ENCODE measurements at places on chromosomes 16 and 17.

DNA sequence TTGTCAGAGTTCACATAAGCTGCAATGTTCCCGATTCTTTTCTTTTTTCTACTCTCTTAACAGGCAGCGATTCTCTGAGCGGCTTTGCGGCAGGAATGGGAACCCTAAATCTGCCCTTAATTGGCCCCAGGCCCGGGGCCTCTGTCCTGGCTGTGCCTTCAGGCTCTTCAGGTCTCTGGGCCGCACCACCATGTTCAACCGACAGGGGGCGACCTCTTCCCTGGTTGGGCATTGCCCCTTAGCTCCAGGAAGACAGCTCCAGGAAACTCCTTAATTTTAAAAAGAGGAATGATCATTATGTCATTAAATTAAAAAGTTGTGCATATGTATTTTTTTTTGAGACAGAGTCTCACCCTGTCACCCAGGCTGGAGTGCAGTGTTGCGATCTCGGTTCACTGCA is 20.3 kb downstream of the CACNG5 start:
- DNase-seq, result no peak

- no peak for DNase-seq
These were observed 69.3 kb downstream of the IRF8 start for GRCh38 chr16:85968041-85968920.

DNA sequence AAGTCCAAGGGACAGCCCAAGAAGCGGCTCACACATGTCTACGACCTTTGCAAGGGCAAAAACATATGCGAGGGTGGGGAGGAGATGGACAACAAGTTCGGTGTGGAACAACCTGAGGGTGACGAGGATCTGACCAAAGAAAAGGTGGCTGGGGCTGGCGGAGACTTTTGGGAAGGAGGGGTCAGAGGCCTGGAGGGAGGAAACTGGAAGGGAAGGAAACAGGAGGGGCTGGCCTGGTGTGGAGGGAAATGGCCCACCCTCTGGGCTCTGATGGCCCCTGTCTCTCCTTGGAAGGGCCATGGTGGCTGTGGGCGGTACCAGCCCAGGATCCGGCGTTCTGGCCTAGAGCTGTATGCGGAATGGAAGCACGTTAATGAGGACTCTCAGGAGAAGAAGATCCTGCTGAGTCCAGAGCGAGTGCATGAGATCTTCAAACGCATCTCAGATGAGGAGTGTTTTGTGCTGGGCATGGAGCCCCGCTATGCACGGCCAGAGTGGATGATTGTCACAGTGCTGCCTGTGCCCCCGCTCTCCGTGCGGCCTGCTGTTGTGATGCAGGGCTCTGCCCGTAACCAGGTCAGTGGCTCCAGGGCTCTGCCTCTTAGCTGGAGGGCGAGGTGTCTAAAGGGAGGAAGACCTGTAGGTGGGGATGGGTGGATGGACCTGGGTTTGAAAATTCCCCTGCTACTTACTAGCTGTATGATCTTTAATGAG is 12.5 kb downstream of the POLR2A start:
- DNase-seq, result no peak

- no peak for DNase-seq
These were observed 401.6 kb downstream of the NPIPA7 start for GRCh38 chr16:16780588-16780987.

DNA sequence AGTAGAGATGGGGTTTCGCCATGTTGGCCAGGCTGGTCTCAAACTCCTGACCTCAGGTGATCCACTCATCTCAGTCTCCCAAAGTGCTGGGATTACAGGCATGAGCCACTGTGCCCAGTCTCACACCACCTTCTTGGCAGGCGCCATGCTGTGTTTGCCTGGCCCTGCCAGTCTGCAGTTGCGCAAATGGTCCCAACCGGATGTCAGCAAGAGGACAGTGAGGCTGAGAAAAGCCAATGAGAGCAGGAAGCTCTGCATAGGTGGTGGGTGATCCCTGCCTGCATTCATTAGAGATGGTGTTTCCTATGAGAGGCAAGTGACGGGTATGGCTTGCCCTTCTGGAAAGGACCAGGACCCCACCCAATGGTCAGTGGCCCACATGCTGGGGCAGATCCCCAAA is 59.3 kb downstream of the PECAM1 start:
- no peak for DNase-seq

- no peak for DNase-seq
These were observed 19.3 kb upstream of the ASGR2 start for GRCh38 chr17:7133916-7134315.

GRCh38 chr16:21158208-21159110 is at the start of gene LDAF1:
TSS of gene LDAF1 (plus strand) at chr16:21158674. CDS start at chr16:21161183, 2,509 bp downstream.
- DNase-seq, result peak; percentile 11

DNA sequence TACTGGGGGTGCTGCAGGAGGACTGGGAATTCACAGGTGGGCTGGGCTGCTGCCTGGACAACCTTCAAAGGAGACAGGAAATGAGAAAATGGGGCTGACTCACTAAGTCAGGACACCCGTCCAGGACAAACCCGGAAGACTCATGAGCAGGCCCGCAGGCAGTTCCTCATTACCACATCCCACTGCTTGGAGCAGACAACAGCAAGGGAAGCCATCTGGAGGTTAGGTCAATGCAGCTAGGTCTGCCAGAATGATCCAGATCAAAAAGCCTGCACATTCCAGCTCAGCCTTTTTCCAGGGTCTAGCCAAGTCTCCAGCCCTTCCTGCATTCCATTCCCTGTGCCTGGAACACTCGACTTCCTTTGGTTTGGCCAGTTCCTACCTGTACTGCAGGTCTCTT is 536.5 kb upstream of the CDH11 start:
- no peak for DNase-seq

- no peak for DNase-seq
These were observed 51.1 kb upstream of the NDRG4 start for GRCh38 chr16:58448890-58449289.

DNA sequence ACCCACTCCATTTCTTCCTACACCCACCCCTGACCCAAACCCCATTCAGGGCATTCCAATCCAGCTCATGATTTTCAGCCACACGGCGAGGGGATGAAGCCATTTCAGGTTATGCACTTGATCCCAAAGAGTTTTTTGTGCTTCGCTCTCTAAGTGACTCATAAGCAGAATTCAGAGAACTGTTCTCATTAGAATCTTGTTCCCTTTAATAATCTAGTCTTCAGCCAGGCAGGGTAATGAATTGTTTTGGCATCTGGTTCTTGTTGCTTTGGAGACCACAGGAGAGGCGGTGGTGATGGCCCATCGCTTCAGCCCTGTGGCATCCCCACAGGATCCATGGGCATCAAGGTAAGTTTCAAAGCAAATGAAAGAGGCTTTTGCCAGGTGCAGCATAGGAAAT is 4.8 kb upstream of the KRT31 start:
- no peak for DNase-seq

DNA sequence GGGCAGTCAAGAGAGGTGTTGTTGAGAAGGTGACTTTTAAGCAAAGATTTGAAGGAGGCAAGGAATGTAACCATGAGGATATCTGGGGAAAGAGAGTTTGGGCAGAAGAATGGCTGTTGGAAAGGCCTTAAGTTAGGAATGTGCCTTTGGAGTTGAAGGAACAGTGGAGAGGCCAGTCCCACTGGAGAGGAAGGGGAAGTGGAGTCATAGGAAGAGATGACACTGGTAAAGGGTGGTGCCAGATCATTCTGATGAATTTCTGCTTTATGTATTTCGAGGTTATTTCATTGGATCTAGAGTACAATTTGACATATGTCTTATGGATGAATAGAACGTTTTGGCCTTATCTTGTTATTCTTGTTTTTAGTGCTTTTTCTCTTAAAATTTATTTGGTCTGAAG is 93.5 kb downstream of the WWP2 start:
- no peak for DNase-seq

DNA sequence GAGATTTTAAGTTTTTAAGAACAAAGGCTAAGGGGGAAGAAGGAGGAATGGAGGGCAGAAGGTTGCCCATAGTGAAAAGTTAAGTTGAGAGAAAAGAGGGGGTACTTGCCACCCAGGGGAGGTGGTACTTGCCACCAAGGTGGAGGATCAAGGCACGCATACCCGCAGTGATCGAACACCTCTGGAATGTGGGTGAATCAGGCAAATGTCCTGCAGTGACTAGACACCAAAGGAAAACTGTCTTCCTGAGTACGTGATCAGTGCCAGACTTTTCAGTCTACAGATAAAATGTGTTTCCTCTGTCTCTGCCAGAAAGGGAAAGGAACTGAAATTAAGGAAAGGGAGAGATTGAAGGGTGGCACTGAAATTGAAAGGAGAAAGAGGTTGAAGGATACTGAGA is 2285.3 kb downstream of the TP53TG3F start:
- no peak for DNase-seq

- DNase-seq, result no peak
These were observed 15.9 kb downstream of the GNPTG start for GRCh38 chr16:1367486-1368174.

DNA sequence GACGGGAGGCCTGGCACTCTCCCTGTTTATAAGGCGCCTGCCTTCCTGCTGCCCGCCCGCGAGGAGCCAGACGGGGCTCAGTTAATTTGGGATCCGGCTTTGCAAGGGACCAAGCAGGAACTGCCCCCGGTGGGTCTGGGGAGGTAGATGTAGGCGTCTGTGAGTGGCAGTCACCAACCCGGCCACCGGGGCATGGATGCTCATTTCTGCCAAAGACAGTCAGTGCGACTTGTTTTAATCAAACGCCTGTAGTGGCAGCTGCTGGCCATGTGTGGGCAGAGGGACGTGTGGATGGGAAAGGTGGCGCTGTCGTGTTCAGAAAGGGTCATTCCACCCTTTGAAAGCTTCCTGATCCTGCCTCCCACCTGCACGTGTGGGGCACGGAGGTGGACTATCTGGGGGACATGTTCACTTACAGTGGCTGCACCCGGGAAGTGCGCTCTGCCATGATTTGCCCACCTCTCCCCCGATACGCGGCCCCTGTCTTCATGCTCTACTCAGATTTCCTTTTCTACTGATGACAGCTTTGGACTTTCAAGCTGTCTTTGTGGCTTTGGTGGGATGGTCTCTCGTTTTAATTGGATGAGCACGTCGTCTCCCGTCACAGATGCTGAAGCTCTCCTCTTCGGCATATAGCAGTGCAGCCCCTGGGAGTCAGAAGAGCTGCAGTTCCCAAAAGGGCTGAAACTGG is 60.3 kb upstream of the CIBAR2 start:
- DNase-seq, result no peak

DNA sequence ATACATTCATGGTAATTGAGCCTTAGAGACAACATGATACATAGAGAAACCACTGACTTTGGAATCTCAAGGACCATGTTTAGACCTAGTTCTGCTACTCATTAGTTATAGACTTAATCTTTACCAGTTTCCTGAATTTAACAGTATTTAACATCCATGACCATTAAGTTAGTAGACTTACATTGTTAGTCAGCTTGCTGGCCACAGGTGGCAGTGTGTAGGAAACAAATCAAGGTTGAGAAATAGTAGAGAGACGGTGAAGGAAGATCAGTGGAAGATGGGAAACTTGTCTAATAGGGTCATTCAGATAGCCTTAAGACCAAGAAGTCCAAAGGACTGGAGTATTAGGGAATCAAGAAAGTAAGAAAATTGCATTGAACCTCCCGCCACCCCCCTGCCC is 31.0 kb downstream of the OMG start:
- DNase-seq, result no peak

- no peak for DNase-seq
These were observed 93.3 kb downstream of the FOXL1 start for GRCh38 chr16:86671486-86672178.

DNA sequence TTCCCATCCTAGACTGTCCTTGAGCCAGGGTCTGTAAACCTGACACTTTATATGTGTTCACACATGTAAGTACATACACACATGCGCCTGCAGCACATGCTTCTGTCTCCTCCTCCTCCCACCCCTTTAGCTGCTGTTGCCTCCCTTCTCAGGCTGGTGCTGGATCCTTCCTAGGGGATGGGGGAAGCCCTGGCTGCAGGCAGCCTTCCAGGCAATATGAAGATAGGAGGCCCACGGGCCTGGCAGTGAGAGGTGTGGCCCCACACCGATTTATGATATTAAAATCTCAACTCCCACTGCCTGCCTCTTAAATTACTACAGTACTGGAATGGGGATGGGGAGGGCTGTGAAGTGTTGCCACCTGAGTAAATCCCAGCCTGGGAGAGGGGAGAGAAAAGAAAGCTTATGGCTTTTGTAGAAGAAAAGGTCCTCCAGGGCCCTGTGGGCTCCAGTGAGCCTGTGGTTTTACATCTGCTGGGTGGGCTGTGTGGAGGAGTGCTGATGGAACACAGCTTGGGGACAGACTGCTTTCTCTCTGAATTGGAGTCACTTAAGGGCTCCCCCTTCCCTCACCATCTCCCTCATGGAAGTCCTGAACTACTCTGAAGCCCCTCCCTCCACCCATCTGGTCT is 990 bp upstream of the WNK4 start:
- DNase-seq, result no peak

DNA sequence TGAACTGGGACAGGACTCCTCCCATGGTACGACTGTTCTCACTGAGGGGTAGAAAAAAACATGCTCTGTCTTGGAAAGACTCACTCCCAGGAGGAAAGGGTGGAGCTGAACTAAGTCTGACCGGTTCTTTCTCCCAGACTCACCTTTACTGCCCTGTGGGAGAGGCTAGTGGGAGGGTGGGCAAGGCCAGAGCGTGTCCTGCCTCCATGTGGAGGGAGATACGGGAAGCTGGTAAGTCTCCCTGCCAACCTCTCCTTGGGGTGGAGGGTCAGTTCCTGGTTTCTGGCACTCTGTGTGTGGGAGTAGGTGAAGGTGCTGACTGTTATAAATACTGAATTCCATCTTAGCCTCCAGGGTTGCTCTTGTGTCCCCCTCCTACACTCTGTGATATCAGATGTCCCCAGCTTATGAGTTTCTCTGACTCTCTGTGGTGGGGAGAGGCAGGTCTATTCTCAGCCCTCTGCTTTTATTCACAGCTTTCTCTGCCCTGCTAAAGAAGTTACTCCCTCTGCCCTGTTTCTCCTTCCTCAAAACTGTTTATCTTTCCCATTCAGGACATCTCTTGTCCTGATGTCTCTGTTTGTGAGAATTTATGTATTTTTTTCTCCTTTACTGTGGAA is 26.9 kb upstream of the FAM20A start:
- no peak for DNase-seq

DNA sequence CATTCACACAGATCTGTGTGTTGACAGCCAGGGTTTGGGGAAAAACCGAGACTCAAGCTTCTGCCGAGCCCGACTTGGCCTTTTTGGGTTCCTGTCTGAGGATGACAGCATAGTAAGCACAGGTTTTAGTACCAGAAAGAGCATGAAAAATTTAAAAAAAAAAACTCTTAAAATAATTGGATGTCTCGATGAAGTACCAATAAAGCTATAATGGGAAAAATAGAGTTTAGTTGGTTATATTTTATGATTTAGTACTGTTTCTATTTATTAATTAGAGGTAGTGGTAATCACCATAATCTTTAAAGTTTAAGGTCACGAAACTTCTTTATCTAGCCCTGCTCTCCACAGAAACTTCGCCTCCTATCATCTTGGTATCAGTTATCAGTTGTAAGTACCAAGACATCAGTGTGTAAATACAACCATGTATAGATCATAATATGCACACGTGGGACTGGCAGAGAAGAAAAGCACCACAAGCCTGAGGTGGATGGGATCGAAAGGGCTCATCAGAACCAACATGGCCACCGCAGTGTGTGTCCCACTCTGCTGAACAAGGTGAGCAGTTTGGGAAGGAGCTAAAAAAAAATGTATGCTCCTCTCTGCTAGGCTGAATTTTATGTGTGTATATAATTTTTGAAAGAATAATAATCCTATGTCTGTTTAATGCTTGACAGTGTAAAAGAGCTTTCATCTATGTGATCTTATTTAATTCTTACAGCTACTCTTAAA is 14.4 kb upstream of the EEF2K start:
- no peak for DNase-seq
